NCI-H2171 treated with DMSO at 0.1 percent for 48 hours (cell line): ENCODE measurements at places on chromosomes 12 and 14.

GRCh38 chr14:53956427-53957201 lies at the start of gene BMP4:
Gene BMP4 (minus strand): TSS chr14:53956825. CDS start chr14:53952222, 4,603 bp downstream.
- no peak for DNase-seq

GRCh38 chr12:122094735-122095631 lies 16.4 kb downstream of the MLXIP start:
- peak; percentile 37 for DNase-seq

- DNase-seq: no peak
Observed at GRCh38 chr12:22413592-22413991, 79.1 kb upstream of the ST8SIA1 start.

DNA sequence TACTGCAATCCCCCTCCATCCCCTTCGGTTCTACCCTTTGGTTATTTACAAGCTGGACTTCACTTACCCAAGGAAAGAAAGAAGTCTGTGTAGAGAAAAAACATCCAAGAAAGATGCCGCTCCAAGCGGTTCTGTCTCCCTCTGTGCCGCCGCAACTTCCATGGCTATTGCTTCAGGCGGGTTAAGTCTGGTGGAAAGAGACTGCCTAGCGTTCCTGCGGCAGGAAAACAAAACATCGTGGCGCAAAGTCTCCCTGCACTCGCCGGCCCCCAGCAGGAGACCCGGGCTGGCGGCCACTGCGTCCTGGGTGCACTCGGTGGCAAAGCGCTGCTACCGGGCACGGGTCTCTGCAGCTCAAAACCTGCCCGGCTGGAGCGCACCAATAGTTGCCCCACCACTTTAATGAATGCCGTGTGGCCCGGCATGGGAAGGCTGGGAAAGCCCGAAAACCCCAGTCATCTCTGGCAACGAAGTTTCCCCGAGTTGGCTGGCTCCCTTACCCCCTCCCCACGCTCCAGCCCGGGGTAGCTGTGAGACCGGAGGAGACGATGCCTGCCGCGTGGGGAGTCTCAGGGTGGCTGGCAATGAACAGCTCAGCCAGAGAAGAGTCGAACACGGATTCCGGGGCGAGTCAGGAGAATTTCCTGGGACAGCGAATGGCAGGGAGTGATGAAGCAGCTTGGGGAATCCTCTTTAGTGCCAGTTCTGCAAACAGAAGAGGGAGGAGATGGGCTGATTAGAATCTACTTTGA lies 3.5 kb upstream of the KCNK10 start:
- DNase-seq: peak; percentile 21

DNA sequence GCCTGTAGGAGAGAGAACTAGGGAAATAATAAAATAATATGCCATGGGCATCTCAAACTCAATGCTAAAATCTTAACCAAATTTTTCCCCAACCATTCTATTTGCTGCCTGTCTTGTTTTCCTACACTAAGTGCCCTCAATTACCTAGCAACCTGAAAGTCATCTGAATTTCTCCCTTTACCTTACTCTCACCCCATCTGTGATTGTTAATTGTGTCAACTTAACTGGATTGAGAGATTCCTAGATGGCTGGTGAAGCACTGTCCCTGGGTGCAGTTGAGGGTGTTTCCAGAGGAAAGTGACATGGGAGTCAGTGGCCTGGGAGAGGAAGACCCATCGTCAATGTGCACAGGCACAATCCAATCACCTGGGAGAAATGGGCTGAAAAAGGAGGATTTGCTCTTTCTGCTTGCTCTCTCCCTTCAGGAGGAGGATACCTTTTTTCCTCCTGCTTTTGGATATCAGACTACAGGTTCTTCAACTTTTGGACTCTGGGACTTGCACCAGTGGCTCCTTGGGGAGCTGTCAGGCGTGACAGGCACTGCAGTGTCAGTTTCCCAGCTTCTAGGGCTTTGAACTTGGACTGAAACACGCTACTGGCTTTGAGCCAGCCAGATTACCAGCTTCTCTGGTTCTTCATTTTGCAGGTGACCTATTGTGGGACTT lies 100.1 kb downstream of the PPP1R12A start:
- DNase-seq: no peak

DNA sequence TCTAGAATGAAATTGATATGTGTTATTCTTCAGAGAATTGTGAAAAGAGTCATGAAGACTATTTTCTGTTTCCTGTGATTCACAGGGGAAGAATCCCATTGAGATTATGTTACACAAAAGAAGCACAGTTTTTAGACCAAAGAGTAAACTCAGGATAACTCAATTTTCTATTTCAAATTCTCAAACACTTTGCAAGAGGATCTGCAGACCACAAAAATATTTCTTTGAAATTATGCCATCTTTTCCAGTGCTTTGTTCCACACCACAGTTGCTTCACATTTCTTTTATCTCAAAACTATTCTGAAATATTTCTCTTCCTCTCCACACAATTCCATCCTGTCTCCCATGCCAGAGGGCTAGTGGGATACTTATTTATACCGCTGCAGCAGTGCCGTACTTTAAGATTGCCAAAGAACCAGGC lies 188.9 kb upstream of the FOXG1 start:
- no peak for DNase-seq

- no peak for DNase-seq
Observed at GRCh38 chr12:7787574-7788293, 1.5 kb upstream of the NANOG start.

DNA sequence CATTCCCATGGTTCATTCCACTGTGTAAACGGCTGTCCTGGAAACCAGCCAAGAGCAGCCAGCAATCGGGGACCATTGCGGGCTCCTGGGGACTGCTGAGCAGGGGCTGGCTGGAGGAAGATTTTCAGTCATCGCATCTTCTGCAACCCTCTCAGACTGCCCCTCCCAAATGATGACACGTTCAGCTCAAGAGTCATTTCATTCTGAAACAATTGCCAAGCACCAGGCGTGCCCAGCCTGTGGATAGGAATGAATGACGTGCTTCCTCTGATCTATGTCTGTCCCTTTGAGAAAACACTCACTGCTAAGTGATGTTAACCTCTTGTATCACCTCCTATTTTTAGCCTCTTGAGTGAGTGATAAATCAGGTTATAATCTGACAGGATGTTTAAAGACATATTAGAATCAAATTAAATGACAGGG lies 62.0 kb downstream of the NDUFA12 start:
- peak; percentile 5 for DNase-seq

DNA sequence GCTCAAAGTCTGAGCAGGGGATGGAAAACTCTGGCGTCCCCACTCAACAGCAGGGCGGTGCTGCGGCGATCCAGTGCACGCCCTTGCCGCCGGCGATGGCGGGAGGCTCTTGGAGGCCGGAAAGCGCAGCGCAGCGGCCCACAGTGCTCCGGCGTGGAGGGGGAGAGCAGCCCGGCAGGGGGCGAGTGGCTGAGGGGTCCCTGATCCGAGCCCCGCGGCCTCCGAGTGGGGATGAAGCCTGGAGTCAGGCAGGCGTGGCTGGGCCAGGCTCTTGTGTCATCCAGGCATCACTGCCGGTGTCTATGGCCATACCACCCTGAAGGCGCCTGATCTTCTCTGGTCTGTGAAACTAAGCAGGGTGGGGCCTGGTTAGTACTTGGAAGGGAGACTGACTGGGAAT lies 183.1 kb downstream of the ALG10 start:
- no peak for DNase-seq
